ENCODE measurements at places on chromosomes 7 and 10.

GRCh38 chr7:39217783-39218182 is 240.1 kb downstream of the POU6F2 start:
- no peak for DNase-seq

- no peak for DNase-seq
Observed at GRCh38 chr10:26335574-26336093, 102.5 kb upstream of the APBB1IP start.

DNA sequence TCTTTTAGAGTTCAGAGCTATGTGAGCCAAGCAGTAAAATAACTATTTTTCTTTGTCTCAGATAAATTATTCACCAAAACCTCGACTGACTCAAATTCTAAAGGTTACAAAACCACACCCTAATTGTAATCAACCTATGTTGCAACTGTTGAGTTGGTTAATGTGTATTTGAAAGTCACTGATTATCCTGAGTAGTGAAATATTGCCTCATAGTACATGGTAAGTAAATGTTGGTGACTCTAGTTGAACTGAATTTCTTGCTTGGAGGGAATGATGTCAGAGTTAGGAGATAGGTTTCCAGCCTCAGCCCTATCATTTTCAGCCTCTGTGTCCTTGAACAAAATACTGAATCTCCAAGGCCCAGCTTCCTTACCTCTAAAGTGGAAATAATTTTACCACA is 3.0 kb upstream of the CYP2C18 start:
- no peak for DNase-seq

GRCh38 chr7:152647009-152647408 is 28.9 kb downstream of the XRCC2 start:
- DNase-seq = no peak

GRCh38 chr10:22244001-22244400 is 26.2 kb upstream of the EBLN1 start:
- DNase-seq = no peak

DNA sequence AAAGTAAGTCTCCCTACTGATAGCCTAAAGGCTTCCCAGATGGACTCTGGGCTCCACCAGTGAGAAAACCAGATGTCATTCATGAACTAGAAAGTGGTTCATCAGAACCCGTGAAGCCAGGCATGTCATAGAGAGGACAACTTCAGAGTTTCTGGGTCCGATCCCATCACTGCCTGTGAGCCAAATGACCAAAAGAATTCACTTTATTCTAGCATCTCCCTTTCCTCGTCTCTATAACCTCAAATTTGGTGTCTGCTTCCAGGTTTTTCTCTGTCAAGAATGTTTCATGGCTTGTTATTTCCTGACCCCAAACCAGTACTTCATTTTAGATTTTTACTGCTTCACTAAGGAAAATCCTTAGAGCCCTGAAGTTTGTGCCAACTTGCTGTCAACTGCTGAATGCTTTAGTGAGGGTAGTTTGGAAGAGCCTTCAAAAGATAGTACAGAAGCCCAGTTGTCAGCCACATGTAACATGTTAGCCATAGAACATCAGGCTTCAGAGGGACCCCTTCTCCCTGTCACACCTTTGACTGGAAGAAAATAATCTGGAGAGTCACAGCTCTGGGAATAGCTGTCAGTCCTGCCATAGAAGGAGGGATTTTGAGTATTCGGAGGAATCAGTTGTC is 34.0 kb downstream of the ITGB8 start:
- no peak for DNase-seq

DNA sequence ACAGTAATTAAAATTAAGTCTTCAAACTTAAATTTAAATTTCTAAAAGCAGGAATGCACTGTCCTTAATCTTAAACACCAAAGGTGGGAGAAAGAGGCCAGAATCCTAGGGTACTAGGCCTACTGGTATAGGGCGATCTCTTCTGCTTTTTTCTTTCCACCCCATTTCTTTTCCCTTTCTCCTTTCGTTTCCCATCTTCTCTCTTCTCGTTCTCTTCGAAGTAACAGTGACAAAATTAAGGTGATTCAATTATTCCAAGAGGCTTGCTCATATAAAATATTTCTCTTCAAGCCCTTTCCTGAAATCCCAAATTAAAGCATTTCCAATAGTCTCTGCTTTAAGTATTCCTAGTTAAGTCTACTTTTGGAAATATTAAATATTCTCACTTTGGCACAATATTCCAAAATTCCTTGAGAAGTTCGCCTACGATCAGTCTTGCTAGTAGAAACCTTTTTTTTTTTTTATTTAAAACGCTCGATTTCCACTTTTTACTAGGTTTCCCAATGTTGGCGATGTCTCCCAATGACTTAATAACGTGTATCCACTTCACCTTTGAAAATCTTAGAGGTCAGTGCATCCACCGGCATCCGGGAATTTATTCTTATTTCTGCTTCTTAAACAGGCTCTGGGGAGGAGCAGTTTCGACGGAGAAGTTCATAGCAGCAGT is 765 bp upstream of the LCOR start:
- no peak for DNase-seq

GRCh38 chr10:101079874-101080273 is 18.1 kb downstream of the KAZALD1 start:
- no peak for DNase-seq

DNA sequence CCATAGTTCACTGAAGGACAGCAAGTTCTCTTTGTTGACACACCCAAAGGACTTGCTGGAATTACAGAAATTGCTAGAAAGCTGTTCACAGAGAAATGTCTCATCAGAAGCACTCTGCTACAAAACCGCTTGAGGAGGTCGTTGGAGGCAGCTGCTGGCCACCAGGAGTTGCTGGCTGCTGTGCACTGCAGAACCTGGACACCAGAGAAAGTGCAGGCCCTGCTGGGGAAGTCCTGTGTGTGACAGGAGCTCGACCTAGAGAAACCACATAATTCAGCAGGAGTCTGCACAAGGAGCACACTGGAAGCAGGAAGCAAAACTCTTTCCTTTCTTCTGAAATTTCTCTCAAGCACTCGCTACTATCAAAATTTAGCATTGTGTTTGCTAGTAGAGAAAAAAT is 461.5 kb upstream of the GHITM start:
- DNase-seq = no peak

DNA sequence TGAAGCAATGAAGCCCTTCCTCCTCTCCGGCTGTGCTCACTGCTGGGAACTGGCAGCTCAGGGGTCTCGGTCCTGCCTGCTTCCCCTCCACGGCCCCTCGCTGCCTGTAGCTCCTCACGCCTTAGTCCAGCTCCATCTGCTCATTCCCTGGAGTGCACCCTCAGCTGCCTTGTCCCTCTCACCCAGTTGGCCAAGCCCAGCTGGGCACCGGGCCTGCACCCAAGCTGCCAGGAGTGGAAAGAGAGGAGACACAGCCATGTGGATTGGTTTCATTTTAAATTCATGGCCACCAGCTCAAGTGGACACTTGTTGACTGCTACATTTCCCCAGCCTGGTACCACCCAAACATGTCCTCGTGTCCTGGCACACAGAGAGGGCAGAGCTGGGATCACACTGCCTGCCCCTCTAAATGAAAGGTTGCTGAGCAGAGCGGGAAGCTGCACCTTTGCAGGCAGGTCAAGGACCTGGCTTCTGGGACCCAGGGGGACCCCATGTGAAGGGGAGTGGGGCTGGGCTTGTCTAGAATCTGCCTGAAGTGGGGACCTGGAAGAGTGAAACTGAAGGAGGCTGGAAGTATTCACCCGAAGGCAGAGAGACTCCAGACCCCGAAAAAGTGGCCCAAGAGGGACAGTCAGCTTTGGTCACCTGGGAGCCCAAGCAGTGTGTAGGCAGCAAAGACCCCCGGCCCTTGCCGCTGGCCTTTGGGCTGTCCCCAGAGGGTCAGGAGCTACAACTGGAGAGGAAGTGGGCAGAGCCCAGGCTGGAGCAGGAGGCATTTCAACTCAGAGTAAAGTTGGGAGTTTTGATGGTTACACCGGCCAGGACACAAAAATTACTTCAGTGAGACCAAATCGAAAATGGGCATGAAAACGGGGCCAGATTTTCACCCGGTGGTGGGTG is 15.0 kb upstream of the BNIP3 start:
- DNase-seq = no peak

DNA sequence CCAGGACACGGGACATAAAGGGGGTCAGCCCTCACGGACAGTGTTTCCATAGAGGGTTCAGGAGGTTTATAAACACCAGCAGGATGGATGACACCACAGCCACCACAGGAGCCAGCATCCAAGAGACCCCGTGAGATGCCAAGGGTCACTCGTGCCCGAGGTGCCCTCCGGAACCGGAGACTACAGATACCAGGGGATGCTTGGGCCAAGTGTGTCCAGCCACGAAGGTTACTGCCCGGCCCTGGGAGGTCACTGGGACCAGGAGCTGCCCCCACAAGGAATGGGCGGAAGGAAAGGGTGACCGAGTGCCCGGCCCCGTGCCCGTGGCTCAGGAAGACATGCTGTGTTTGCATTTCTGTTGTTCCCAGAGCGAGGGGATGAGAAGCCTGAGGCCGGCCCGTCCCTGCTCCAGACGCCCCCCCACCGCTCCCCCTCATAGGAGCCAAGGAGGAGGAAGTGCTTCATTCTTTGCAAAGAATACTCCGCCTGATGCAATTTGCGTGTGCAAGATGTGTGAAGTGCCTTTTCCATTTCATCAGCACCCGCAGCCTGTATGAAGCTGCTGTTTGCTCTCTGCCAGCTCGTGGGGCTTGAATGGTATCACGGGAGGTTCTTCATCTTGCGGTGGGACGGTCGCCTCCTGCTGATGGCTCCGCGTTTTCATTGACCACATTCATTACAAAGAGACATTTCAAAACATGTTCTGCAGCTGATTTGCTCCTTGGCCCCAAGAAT is 176.4 kb downstream of the ELFN1 start:
- DNase-seq = no peak

DNA sequence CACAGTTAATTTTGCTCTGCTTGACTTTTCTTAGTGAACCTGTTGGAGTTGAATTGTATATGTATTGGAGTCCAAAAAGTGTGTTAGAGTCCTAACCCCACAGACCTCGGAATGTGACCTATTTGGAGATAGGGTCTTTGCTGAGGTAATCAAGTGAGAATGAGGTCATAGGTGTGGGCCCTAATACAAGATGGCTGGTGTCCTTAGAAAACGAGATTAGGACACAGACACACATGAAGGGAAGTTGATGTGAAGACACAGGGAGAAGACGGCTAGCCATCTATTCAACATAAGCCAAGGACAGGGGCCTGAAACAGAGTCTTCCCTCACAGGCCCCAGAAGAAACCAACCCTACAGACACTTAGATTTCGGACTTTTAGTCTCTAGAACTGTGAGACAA is 260.6 kb upstream of the NEBL start:
- DNase-seq = no peak

- no peak for DNase-seq
Observed at GRCh38 chr10:125521721-125522680, 161.0 kb downstream of the TEX36 start.

DNA sequence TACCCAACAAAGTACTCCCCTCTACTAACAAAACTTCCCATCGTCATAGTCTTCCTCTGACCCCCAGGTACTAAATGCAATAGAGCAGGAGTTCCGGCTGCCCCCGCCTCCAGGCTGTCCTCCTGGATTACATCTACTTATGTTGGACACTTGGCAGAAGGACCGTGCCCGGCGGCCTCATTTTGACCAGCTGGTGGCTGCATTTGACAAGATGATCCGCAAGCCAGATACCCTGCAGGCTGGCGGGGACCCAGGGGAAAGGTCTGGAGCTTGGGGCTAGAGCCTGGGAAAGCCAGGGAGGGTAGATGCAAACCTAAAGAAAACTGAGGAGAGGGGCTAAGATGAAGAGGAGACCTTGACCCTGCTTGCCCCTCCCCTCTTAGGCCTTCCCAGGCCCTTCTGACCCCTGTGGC is 15.3 kb downstream of the EPHB6 start:
- DNase-seq = no peak

- DNase-seq = no peak
Observed at GRCh38 chr7:77862691-77863090, 64.1 kb downstream of the PHTF2 start.

GRCh38 chr10:58438340-58438871 is 53.2 kb downstream of the TFAM start:
- no peak for DNase-seq

DNA sequence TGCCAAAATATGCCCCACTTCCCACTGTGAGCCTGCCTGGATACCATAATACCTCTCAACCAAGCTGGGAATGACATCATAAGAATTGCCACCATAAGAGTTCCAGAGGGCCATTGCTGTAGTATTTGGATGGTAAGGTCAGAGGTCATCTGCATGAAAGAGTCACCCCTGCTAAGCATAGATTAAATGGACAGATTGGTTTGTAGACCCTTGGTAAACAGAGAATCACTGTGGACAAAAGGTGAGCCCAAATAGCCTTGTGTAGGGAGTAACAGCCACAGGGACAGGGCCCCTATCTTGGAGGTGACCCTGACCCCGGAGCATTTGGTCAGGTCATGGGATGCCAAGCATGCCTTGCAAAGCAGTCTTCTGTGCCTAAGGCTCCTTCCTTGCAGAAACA is 129.7 kb downstream of the GPAM start:
- no peak for DNase-seq

DNA sequence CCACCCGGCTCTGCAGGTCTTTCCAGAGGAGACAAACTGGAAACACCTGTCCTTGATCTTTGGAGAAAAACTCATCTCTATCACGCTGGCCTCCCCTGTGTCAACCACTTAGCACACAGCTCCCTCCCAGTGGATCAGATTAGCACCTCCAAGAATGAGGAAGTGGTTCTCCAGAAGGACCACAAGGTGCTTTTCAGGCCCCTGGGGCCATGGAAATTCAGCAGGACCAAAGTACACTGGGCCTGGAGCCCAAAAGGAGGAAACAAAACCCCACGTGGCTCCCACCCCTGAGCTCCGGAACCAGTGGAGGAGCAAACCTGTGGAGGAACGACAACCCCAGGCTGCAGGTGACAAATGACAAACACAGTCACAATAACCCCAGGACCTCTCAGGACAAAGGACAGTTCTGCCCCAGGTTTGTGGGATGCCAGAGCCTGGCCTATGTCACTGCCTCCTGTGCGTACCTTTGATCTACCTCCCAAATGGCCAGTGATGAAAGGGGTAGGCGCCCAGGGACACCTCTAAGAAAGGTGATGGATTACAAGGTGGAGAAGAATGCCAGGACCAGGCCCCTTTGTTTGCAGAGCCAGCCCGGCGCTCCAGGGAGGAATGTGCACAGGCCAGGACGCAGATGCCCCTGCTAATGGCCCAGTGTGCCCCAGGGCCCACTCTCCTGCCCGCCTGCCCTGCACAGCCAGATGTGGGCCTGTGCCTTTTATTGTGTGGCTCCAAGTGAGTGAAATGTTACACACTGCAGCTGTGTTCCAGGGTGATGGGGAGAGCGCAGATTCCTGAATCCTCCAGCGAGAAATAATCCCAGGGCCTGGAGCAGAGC is 5.7 kb downstream of the TNS3 start:
- no peak for DNase-seq

GRCh38 chr7:75915416-75916156 is 631 bp downstream of the POR start:
- DNase-seq = peak; percentile 12

DNA sequence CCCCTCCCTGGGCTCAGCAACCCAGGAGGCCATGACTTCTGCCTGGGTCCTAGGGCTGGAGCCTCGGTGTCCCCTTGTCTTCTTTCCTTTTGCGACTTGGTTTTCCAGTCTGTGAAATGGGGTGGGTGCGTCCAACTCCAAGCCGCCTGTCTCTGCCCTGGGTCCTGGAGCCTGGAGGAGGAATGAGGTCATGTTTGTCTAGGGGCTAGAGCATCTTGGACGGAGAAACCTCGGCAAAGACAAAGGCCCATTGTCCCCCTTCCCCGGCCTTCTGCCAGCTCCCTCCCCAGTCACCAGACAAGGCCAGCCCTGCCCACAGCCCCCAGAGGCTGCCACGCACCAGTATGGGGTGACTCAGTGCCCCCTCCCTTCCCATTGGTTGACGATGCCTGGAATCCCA is 39.8 kb upstream of the ELN start:
- no peak for DNase-seq

Data from activated T-cell treated with anti-CD3 and anti-CD28 coated beads for 1 hour (primary cell).